ENCODE measurements at places on chromosomes 11 and 22.

GRCh38 chr11:117412653-117413275 lies 85.1 kb downstream of the CEP164 start:
- no peak for DNase-seq

DNA sequence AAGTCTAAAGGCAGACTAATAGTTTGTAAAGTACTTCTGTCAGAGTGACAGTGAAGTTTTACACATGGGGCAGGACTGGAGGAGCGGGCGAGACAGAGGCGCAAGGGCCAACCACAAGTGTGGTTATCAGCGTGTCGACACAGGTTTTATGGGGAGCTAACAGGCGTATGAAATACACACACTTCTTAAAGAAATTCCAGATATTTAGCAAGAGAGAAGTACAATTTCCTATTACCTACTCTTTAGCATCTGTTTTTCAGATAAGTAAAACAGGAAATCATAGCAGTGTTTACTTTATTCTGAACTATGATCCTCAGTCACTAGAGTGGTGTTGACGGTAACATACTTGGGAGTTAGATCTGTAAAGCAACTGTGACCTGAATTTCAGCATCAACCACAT lies 22.5 kb downstream of the VSIG10L2 start:
- DNase-seq = no peak

DNA sequence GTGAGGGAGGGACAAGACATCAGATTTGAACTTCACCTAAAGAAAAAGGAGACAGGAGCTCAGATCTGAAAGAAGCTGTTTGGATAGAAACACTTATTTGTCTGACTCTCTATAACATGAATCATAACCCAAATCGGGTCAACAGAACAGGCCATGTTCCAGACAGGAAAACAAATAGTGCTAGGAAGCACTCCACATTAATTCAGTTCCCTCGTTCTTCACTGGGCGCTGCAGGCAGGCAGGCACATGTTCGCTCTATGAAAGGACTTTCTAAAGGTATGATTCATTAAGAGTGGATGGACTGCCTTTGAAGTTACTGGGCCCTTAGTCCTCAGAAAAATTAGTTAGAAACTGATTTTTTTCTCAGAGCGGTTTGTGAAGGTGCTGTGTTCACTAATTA lies 137.5 kb upstream of the TRPC6 start:
- DNase-seq = no peak

- DNase-seq = no peak
Measured at GRCh38 chr11:34928960-34929680, 12.7 kb downstream of the PDHX start.

GRCh38 chr22:48580481-48580970 lies 1247.1 kb downstream of the BRD1 start:
- DNase-seq = no peak

DNA sequence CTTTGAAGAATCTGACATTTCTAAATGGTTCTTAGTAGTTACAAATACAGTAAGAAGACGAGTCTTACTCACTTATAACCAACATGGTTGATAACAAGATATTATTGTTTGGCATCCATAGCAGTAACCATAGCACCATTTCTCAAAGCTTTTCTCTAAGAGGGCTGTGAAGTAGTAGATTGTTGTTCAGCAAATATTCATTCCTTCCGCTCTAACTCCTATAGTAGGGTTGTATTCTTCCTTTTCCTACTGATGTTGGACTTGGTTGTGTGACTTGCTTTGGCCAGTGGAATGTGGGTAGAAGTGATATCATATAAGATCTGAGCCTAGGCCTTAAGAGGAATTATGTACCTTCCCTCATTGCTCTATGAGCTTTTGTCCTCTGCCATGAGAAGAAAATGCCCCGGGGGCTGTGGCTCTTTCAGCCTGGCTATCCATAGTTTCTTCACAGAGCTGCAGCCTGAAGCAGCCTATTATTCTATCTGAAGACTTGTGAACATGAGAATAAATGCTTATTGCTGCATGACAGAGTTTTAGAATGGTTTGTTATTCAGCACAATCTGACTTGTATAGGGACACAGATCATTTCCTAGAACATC lies 28.9 kb upstream of the ZBED5 start:
- DNase-seq = no peak

DNA sequence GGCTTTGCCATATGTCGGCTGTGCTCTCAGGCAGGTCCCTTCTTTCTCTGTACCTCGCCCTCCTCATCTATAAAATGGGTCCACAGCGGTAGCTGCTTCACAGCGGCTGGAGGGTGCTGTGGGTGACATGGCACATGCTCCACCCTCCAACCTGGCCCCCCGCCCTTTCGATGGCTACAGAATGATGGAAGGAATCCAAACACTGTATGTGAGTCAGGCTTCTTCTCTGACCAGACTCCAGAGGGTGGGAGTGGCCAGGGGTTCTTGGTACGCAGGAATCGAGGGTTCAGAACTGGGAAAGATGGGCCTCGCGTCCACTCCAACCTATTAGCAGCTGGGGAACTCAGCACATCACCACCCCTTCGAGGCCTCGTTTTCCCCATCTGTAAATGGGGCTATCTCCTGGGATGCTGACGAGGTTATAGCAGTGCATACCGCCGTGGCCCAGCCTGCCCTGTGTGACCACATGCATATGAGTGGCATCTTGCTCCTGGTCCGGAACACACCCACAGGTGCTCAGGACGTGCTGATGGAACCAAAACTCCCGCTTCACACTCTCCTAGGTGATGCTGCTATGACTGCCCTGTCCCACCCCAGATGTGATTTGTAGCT lies 26.4 kb downstream of the MN1 start:
- no peak for DNase-seq

- no peak for DNase-seq
Measured at GRCh38 chr11:1036303-1036923, at the start of gene MUC6. Gene MUC6 (minus strand): TSS chr11:1036718. CDS start chr11:1036655, 63 bp downstream.

GRCh38 chr11:116644201-116644940 lies 128.4 kb downstream of the BUD13 start:
- no peak for DNase-seq

GRCh38 chr11:44506375-44507016 lies 59.0 kb upstream of the CD82 start:
- DNase-seq = no peak

DNA sequence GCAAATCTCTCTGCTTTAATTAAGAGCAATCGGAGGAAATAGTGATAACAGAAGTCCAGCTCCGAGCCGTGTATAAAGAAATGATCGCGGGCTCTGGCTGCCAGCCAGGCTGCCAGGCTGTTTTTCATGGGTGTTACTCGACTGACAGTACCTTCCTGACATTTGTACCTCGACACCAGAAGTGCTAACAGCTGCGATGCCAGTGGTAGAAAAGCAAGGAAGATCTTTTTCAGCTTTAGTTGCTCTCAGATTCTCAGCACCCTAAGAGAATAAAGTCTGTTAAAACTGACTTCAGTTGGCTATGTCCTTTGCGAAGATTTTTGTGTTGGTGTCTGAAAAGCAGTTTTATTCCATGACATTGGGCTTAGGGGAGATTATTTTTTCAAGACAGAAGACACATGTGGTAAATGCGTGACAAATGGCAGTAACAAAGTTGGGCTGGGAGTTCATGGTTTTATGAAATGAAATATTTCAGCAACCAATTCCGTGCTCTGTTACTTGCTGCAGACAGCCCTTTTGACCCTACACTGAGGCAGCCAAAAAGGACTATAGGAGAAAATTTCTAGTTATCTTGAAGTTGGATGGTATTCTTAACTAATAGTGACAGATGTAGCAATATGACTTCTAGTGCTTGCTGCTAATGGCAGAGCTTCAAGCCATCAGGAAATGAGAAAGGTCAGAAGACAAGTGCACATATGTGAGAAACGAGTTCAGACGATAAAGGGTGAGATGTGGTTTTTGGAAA lies 296.2 kb downstream of the CNTN5 start:
- DNase-seq = no peak

GRCh38 chr22:42417645-42418305 lies 14.4 kb downstream of the NFAM1 start:
- DNase-seq = no peak

- DNase-seq = no peak
Measured at GRCh38 chr11:57647372-57647771, 2.3 kb downstream of the YPEL4 start.

GRCh38 chr22:50184902-50185374 lies 775 bp upstream of the TRABD start:
- no peak for DNase-seq
